ENCODE measurements at places on chromosomes 7 and 10.

DNA sequence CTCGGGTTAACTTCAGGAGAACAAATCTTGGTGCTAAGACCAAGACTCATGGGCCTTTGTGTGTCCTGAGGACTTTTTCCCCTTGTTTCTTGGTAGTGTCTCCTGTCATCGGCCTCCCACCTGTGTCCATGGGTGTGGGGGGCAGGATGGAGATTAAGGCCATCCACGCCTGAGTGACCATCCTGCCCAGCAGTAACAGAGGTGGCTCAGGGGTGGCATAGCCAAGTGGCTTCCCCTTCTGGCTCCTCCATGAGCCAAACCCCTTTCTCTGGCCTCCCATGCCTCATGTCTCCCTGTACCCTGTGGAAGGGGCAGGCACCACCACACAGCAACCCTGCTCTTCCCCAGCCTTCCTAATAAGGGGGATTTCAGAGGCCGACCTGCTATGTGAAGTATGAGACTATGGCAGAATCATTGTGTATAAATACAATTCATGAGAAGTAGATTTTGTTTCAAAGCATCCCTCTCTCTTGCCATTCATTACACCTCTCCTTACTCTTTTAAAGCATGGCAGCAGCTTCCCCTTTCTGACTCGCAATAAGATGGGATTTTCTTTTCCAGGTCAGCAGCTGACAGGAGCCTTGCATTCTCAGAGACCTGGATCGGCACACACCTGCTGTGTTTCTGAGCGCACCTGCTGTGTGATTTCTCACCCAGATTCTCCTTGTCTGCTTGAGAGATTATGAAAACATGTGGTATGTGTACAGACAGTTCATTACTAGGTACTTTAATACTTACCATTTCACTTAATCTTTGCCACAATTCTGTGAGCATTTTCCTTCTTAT lies 102.5 kb downstream of the XPNPEP1 start:
- no peak for DNase-seq

DNA sequence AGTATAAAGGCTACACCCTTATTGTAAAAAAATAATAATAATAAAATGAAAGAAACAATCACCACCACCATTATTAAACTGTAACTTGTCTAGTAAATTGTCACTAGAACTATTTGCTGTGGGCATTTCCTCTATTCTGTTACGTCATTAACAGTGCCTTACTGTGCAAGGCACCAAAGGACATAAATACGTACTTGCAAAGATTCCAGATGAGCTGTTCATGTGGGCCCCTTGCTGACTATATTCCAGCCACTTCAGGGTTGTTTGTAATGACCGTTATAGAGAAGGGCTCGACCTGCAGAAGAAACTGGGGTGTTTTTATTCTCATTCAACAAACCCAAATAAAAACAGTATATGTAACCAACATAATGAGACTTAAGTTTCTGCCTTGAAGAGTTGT lies 60.4 kb downstream of the KLRG2 start:
- no peak for DNase-seq

DNA sequence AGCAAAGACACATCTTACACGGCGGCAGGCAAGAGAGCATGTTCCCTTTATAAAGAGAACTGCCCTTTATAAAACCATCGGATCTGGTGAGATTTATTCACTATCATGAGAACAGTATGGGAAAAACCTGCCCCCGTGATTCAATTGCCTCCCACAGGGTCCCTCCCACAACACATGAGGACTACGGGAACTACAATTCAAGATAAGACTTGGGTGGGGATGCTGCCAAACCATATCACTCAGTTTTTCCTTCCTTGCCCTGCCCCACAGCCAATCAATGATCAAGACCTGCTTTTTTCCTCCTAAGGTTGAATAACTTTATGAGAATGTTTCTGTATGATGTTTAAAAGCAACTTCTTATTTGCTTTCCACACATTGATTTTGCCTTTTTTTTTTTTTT lies 3.1 kb upstream of the PTPRE start:
- no peak for DNase-seq

GRCh38 chr10:22851865-22852239 lies 76.0 kb upstream of the ARMC3 start:
- DNase-seq, result no peak

- no peak for DNase-seq
These were observed 5.6 kb upstream of the NKX1-2 start for GRCh38 chr10:124455441-124455840.

DNA sequence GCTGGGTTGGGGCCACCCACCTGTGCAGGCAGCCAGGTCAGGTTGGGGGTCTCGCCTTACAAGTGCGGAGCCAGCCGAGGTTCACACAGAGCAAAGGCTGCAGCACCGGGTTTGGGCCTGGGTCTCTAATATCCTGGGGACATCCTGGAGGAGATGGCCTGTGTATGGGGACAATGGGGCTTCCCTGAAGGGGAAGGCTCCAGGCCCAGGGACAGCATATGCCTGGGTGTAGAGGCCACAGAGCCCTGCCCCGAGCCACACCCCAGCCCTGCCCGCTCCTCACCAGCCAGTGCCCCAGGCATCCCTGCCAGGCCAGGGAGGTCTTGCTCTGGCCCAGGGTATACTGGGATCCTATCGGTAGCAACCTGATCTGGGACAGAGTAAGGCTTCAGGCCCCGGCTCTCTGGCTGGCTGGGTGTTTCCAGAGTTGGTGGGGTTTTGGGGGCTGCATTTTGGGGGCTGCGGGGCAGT lies 9.1 kb downstream of the TTYH3 start:
- no peak for DNase-seq

GRCh38 chr7:136259074-136259473 lies 281.9 kb upstream of the MTPN start:
- no peak for DNase-seq

GRCh38 chr7:91565499-91566401 lies 301.5 kb downstream of the FZD1 start:
- no peak for DNase-seq

GRCh38 chr7:127715901-127716300 lies 63.9 kb downstream of the SND1 start:
- no peak for DNase-seq

GRCh38 chr7:121504482-121504881 lies 108.4 kb upstream of the FAM3C start:
- no peak for DNase-seq

DNA sequence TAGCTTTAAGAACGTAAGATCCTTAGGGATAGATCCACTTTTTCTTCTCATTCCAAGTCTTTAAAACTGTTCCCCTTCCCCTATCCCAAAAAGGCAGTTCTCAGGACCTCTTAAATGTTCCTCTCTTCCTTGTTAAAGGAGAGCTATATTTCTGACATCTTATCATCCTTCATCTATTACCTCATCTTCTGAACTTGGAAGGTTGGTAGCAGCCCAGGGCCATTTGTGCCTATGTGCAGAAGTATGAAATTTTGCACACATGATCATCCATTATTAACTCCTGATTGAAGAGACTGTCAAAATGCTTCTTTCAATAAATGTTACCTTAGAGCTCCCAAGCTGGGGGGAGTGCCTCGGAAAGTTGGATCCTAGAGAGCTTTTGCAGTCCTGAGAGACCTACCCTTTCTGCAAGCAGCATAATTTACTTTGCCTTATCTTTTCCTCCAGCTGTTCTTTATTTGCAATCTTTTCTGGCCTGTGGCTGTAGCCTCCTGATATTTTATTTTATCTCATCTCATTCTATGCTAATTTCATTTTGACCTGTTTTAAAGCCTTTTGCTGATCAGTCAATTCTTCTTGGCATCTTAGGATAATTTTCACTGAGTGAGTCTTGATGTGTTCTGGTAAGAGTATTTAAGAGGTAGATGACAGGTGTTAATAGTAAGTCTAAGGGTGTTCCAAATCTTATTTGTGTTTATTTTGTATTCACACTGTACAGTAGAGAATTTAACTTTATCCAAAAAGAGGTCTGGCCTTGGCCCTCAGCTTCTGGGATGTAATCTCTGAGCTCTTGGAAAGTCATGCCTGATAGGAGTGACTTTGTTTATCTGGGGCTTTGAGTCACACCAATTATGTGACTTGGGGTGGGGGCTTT lies 135.0 kb upstream of the PDLIM1 start:
- DNase-seq, result no peak

GRCh38 chr7:15886626-15887025 lies 200.1 kb upstream of the MEOX2 start:
- no peak for DNase-seq

GRCh38 chr7:36794689-36795088 lies 70.4 kb upstream of the AOAH start:
- DNase-seq, result no peak

GRCh38 chr7:148982654-148983199 lies 45.6 kb downstream of the PDIA4 start:
- DNase-seq, result no peak

DNA sequence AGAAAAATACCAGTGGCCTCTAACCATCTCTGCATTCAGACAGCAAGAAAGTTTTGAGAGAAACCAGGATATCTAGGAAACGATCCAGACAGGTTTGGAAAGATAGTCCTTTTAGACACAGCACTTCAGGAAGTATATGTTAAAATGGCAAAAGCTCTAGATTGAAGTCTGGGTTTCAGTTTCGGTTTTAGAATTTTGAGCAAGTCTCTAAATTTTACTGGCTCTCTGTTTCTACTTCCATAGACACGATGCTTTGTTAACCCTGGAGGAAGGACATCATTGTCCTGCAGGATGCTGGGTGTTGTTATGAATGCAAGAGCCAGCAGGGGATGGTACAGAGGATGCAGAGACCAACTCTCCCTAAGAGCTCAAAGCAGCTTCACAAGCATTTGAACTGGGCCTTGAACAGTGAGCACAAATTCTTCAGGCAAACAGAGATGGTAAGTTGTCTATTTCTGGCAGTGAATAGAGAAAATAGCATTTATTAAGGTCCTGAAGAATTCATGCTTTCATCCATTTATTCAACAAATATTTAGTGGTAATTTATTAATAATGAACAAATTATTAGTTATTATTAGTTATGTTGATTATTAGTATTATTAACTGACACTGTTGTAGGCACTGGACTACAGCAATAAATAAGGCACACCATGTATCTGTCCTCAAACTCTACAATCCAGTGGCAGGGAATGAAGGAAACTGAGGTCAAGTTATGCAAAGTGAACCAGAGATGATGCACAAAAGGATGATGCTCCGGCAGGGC lies 152.7 kb upstream of the NRP1 start:
- DNase-seq, result peak; percentile 5

GRCh38 chr7:132207211-132207610 lies 369.1 kb downstream of the PLXNA4 start:
- no peak for DNase-seq

DNA sequence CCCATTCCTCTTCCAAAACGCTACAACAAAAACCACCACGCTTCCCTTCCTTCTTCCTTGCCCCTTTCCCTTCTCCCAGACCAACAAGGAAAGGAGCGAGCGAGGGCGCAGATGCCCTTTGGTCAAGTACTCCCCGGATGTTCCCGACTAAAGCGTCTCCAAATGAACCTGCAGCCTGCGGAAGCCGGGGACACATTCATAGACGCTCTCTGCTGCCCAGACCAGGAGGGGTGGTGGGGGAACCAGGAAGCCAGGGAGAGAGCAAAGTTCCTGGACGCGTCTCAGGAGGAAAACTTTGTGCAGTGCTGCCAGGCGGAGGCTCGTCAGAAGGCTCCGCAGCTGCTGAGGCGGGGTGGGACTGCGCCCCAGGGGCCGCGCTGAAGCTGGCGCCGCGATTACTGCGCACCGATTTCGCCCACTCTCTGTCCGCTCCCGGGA lies 754 bp downstream of the SEMA3D start:
- no peak for DNase-seq

GRCh38 chr10:35813219-35813618 lies 171.1 kb upstream of the FZD8 start:
- no peak for DNase-seq

- no peak for DNase-seq
These were observed 15.1 kb upstream of the CUBN start for GRCh38 chr10:17144757-17145156.

- no peak for DNase-seq
These were observed 101.6 kb downstream of the SORBS1 start for GRCh38 chr10:95459446-95460045.

- peak; percentile 83 for DNase-seq
These were observed 69.1 kb downstream of the ZMIZ1 start for GRCh38 chr10:79137826-79138225.

DNA sequence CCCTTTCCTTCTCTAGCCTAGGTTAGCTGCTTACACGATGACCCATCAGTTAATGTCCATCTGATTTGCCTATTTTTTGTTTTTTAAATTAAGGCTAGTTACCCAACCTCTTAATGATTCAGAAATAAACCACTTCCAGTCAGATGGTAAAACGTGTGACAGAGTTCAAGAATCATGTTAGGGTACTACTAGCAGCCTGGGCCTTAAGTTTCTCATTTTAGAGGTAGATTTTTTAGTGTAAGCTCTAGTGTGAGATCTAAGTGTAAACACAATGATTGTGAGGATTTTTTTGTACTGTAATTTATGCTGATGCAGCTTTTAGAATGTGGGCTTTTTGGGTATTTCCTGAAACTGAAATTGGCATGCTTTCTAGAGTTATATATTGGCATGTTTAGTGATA lies 130.0 kb downstream of the CDK14 start:
- no peak for DNase-seq

DNA sequence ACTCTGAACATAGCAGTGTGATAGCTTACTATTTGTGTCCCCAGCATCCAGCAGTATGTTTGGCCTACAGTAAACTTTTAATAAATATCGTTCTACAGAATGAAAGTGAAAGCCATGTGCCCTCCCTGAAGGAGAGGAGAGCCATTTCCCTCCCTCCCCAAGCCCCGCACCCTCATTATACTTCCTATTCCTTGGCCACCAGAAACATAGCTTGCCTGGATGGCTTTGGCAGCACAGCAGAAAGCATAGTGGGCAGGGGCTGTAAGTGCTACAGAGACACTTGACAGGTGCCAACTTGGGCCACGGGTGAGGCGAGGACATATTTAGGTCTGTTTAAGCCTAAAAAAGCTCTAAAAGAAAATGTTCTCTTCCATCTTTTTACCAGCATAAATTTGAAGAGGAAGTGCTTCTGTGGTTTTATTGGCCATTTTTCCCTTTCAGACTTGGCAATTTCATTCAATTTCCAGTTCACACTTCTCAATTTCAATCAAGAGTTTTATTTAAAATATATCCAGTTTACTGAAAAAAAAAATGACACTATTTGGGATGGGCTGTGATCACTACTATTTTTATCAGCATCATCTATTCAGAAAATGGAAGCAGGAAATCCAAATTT lies 12.7 kb downstream of the HHEX start:
- DNase-seq, result no peak

GRCh38 chr10:23834091-23834490 lies 374.8 kb upstream of the KIAA1217 start:
- DNase-seq, result no peak

- no peak for DNase-seq
These were observed 588.6 kb upstream of the MKI67 start for GRCh38 chr10:128714644-128715415.

- DNase-seq, result no peak
These were observed 25.2 kb downstream of the TRIM8 start for GRCh38 chr10:102669206-102670064.
